ENCODE measurements at places on chromosomes 3 and 15.

DNA sequence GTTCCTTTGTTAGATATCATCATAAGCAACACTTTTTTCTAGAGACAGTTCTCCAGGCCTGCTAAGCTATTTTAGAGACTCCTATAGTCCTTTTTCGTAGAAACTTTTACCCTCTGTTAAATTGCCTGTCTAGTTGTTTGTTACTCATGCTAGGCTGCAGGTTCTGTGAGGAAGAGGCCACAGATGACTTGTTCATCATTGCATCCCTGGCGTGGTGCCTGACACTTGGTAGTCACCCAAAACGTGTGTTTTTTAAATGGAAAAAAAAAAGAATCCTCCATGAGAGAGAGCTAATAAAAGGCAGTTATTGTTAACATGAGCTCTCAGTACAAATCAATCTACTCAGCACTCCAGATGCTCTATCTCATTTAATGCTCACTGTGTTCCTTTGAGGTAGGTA lies 35.1 kb downstream of the CCDC54 start:
- DNase-seq = no peak

GRCh38 chr3:44680921-44681455 lies 31.5 kb upstream of the ZNF502 start:
- DNase-seq = no peak

DNA sequence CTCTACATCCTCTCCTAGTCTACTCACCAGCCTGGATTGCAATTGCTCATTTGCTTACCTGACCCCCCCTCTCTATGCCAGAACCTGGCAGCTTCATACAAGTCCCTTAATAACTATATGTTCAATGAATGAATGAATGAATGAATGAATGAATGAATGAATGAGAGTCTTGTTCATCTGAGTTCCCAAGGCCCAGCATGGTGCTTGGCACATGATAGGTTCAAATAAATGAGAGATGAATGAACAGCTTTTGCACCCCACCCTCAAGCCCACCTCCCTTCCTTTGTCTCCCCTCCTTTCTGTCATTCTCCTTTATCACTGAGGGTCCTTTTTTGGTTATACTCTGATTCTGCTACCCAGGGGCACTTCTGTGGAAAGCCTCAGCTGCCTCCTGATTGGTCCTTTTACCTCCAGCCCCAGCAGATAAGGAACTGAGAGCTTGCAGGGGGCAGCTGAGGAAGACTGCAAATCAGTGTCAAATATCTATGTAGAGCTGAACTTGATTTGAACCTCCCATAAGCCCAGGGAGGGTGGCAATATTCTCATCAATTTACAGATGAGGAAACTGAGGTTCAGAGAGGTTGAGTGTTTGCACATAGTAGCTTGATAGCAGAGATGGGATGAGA lies 54.1 kb upstream of the CHRNB4 start:
- no peak for DNase-seq

GRCh38 chr3:18098960-18099587 lies 326.1 kb downstream of the SATB1 start:
- no peak for DNase-seq

- DNase-seq = no peak
Observed at GRCh38 chr15:45521596-45522327, 793 bp downstream of the SLC30A4 start.

GRCh38 chr15:96416218-96416933 lies 85.9 kb downstream of the NR2F2 start:
- DNase-seq = no peak

GRCh38 chr15:97174886-97175540 lies 785.5 kb upstream of the ARRDC4 start:
- no peak for DNase-seq

GRCh38 chr3:176415661-176416295 lies 781.5 kb downstream of the TBL1XR1 start:
- DNase-seq = no peak

DNA sequence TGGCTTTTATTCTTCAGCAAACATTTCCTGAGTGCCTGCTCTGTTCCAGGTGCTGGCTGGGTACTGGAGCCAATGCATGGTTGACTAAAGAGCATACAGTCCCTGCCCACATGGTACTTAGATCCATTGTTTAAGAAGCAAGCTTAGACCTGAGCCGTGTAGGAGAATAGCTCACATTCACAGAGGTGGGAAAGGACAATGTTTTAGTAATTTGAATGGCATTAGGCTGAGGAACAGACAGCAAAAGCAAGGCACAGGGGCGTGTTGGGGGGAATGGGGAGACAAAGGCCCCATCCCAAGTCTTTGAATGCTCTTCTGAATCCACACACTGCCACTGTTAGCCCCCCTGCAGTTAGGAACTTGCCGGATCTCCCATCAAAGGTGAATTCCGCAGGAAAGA lies 388.2 kb upstream of the RGMA start:
- DNase-seq = no peak

- DNase-seq = no peak
Observed at GRCh38 chr15:43969802-43970375, 143.1 kb downstream of the WDR76 start.

DNA sequence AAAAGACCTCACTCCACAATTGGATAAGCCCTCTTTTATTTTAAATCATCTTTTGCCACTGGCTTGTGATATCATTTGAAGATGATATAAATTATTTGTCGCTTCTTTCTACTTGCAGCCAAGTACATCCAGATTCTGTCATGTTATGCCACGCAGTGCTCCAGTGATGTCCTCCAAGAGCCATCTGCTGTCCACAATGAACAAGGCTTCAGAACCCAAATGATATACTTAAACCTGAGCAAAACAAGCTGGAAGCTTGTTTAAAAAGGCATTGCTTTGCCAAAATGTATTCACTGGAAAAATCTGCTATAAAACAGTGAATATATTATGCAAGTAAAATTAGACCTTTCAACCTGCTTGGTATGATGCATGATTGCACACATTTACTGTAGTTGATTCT lies 58.8 kb upstream of the ARL6 start:
- no peak for DNase-seq

DNA sequence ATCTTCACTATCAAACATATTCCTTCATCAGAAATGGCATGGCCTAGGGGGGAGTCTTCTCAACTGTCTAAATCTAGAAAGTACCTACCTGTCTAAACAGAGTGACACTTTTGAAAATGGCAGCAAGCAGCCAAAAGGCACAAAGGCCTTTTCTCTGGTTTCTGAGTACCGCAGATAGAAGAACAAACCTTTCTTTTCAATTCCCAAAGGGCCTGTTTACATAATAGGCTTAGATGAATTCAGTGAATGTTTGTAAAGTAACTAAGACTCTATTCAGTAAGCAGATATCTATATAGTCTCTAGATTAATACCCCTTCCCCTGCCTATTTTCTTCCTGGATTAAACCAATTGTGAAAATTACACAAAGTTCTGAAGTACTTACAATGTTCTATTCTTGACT lies 7.1 kb downstream of the MYEF2 start:
- DNase-seq = no peak

DNA sequence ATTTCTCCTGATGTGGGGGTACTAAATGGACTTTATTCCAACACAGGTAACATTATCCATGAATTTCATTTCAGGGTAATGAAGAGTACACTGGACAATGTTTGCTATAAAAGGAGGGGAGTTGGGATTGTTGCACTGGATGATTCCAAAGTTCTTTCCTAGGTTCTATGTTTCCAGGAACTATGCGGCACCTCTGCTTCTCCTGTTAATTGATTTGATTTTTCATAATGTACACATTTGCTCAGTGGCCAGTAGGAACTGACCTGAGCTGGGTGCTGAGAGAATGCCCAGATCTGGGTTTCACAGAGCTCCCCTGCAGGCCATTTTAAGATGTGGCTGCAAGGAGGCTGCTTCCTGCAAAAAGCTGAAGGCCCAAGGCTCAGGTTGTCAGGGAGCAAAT lies 171.7 kb downstream of the KLF13 start:
- DNase-seq = no peak

DNA sequence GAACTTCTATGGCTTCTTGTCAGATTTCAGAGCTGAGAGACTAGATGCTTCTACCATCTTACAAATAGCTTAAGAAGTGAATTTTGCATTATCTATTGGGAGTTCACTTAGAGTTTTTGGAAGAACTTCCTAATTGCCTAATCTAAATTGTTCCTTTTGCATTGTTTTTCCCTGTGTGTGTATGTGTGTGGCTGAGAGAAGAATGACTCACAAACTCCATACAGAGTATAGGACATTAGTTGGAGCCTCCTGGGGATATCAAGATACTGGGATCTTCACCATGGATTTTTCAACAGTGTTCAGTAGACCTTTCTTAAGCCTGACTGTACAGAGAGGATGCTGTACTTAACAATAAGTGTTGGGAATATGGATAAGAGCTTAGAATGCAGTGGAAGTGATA lies 10.9 kb downstream of the TLNRD1 start:
- no peak for DNase-seq

- no peak for DNase-seq
Observed at GRCh38 chr15:75043509-75044257, 20.3 kb downstream of the PPCDC start.

GRCh38 chr3:139448104-139448503 lies 28.2 kb downstream of the RBP2 start:
- no peak for DNase-seq

DNA sequence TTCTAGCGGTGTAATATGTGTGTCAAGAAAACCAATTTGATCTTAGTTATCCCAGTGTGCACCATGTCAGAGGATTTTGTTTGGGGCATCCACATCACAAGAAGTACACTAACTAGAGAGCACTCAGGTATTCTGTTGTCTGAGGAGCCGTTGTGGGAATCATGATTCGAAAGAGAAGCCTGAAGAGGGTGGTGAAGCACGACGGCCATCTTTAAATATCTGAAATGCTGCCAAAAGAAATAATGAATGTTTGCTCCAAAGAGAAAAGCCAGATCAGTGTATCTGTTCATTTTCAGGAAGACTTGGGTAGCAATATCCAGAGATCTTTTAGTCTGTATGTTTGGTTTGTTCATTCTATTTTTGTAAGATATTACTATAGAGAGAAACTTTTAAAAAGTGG lies 180.7 kb downstream of the KLHL25 start:
- no peak for DNase-seq

Measured in activated T-helper 1 cell treated with anti-CD3 and anti-CD28 coated beads, Interleukin-2, amount 50 U/mL, for 16 hours (primary cell).